ENCODE measurements at places on chromosomes 11 and 22.

GRCh38 chr11:122155765-122156527, 39.9 kb upstream of the BLID start:
- no peak for DNase-seq

GRCh38 chr11:128917144-128917724, 25.4 kb downstream of the TP53AIP1 start:
- DNase-seq, result no peak

DNA sequence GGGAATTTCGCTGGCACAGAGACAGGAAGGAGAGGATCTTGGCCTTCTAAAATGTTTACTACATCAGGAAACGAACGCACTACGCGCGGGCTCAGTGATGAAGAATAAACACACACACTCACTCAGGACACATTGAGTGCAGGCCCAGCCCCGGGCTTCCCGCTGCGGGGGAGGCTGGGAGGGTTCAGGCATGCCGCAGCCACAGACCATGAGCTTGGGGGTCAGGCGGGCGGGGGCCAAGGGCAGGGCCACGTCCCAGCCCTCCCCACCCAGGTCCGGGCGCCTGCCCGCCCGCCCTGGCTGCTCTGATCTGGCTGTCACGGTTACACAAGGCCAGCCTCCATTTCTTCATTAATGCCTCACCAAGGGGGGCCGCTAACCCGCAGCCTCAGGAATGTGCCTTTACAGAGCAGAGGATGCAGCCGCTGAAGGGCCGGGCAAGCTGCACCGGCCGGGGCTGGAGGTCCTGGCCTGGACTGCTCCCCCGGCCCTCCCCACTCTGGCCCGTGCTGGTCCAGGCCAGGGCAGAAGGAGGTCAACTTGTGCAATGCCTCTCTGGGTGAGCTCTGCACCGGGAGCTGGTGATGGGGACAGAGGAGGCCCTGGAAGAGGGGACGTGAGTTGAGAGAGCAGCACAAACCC, 41.7 kb downstream of the IGF2 start:
- no peak for DNase-seq

- DNase-seq, result no peak
These were observed 46.2 kb downstream of the SHANK2 start for GRCh38 chr11:71206186-71206585.

DNA sequence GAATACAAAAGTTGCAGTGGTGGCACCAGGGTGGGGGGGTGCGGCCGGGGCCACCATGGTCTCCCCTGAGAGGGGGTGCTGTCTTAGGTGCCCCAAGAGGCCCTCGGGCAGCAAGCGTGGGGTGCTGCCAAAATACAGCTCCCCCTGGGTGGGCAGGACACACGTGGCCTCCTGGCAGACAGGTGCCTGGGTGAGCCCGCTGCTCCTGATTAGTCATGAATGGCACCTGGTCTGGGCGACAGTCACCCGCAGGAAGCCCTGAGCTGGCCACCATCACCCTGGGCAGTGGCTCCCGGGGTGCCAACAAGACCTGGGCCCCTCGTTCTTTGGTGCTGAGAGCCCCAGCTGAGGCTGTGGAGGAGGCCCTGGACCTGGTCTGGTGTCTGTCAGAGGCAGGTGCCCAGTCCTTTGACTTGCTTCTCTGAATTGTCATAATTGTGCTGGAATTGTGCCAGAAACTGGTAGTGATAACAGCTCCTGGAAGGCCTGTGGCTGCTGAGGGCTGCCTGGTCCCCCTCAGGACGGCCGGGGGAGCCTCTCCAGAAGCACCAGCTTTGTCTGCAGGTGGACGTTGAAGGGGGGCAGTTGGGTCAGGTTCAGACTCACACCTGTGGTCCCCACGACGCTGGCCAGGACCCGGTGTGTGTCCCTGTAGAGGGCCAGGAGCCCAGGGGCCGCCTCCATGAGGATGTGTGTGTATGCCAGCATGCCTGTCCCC, 14.8 kb downstream of the ALG12 start:
- DNase-seq, result no peak

- peak; percentile 60 for DNase-seq
These were observed 449 bp upstream of the KREMEN1 start for GRCh38 chr22:29072193-29072978.

GRCh38 chr11:106904826-106905225, 113.5 kb downstream of the GUCY1A2 start:
- no peak for DNase-seq

DNA sequence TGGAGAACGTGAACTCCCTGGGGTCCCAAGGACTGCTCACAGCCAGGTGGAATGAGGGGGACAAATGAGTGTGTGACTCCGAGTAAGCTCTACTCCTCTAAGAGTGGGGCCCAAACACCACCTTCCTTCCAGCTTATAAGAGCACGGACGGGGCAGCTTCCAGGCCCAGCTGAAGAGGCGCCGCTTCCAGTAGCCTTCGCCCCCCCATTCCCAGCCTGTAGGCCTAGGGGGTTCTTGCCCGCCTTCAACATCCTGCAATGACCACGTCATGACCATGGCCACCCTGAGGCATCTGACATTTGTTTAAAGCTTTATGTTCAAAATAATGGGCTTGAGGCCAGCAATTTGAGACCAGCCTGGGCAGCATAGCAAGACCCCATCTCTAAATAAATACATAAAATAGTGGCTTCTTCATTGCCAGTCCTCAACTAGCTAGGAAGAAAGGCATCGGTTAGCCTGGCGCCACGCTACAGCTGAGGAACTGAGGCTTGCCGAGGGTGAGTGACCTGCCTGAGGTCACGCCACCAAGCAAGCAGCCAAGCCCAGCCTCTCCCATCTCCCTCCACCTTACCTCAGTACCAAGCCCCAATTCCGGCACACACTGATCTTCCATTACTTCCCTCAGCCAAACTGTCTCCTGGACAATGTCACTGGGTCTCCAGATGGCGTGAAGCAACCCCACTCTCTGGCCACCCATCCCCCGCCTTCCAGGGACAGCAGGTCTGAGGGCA, 7.8 kb upstream of the TNFRSF13C start:
- DNase-seq, result no peak

DNA sequence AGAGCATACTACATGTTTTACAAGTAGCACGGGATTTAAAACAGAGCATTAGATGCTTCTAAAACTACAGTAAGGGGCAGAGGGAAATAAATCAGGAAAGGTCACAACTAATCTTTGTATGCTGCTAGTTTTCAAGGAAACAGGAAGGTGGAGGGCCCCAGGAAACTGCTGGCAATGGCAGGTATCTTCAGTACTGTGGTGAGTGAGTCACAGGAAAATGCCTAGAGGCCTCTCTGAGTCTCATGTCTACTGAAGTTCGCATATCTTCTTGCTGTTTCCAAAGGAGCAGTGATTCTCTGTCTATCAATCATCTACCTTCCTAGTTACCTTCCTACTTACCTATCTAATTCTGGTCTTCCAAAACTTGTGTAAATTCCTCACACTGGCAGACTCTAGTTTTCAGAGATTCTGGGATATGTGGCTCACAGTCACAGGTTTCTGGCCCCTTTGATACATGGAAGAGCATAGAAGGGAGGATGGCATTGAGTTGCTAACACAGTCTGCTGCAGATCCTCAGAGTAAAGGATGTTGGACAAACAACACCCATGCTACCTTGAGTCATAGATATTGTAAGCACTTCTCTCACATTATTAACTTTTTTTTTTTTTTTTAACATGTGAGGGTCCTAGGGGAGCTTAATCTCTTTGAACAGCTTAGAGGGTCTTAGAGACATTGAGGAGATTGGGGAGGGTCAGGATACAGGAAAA, 58.8 kb upstream of the SYN3 start:
- no peak for DNase-seq

GRCh38 chr11:119486016-119486415, 63.0 kb upstream of the THY1 start:
- no peak for DNase-seq

GRCh38 chr11:121654259-121654842, 201.6 kb upstream of the SORL1-AS1 start:
- no peak for DNase-seq

- no peak for DNase-seq
These were observed 27.2 kb downstream of the ATG16L2 start for GRCh38 chr11:72841397-72841796.

DNA sequence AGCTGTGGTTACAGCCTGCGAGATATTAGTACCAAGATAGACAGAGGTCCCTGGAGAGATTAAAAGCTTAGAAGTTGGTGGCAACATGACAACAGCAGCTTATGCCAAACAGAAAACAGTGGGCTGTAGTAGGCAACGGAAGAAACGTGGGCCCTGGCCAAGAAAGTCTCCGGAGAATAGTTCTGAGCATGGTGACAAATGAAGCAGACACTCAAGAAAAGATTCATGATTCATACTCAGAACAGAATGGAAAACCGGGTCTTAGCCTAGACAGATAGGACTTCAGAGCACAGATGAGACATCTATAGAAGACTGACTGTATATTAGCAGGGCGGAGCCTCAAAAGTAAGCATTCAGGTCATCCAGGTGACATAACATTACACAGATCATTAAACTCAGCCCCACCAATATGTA, 727.4 kb downstream of the ETS1 start:
- DNase-seq, result no peak

DNA sequence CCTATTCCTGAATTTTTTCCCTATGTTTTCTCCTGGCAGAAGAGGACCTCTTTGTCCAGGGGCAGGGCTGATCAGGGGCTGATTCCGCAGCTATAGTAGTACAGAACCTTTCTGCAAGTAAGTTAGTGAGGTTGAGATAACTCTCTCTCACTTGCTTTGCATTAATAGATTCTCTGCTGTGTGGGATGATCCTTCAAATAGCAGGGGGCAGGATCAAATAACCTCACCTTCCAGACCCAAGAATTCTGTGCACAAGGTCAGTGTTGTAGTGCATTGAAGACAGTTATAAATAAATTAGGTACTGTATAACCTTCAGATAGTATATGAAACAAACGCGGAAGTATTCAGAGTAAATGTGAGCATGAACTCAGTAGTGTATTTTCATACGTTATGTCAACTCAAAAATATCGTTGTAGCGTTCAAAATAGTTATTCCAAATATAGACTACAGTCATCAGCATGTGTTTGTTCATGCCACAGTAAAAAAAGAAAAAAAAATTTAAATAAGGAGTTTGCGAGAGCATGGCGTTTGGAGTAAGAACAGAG, 278 bp downstream of the MMP26 start:
- DNase-seq, result no peak

Data from stimulated activated CD8-positive, alpha-beta memory T cell treated with anti-CD3 and anti-CD28 coated beads, Interleukin-12 subunit alpha, Interleukin-12 subunit beta, amount 100 ng/mL, for 1 hour (primary cell).